ENCODE measurements at places on chromosomes 4 and X.

DNA sequence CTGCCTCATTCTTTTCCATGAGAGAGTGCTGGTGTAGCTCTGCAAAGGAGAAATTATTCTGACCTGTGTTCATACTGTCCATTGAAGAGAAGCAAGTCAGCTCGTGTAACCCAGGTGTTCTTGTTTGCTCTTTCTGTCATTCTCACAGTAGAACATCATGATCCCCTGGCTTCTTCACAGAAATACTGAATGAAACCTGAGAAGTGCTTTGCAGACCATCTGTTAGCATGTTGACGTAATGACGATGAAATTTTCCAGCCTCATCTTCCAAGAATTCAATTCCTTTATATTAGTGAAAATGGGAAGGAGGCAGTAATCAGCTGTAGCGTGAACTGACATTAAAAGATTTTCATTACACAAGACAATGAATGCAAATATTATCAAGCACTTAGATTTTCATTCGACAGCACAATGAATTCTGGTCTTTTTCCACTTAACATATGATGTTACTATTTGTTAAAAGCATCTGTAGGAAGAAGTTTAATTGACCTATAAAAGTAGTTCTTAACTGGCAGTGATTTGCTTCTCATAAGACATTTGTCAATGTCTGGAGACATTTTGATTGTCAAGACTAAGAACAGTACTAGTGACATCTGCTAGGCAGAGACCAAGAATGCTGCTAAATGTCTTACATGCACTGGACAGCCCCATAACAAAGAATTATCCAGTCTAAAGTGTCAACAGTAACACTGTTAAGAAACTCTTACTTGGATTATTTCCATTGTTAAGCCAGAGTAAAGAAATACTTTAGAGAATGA is 246.3 kb downstream of the BANK1 start:
- no peak for DNase-seq

GRCh38 chrX:130645955-130646583 is 244.3 kb downstream of the RBMX2 start:
- no peak for DNase-seq

DNA sequence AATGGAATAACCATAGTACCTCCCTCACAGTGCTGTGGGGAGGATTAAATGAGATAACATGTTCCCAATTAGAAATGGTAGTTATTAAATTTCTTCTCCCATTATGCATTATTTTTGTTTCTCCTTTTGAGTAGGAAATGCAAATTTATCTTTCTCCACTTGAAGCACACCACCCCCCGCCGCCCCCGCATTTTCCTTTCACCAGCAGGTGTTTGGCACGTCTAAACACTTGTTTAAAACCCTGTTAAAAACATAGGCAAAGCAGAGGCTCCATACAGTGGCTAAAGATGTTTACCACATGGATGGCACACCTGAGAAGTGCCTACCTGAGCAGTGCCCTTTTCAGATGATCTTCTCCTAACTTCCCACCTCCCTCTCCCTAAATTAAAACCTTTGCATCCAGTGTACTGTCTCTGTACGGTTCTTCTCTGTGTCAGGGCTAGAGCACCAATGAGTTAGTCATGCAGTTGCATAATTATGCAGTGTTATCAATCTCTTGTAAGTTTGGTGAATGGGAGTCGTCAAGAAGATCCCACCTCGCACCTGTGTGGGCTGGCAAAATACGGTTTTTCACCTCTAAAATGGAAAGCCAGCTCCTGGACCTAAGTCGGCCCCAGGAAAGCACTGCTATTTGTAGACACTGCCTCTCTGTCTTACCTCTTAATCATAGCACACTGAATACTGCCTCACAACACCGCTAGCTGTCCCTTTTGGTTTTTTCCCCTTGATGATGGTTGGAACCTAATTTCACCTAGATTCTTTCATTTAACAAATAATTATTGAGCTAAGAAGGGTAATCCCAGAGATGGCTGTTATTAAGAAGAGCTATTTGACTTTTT is 122.0 kb downstream of the CT47B1 start:
- DNase-seq = no peak

DNA sequence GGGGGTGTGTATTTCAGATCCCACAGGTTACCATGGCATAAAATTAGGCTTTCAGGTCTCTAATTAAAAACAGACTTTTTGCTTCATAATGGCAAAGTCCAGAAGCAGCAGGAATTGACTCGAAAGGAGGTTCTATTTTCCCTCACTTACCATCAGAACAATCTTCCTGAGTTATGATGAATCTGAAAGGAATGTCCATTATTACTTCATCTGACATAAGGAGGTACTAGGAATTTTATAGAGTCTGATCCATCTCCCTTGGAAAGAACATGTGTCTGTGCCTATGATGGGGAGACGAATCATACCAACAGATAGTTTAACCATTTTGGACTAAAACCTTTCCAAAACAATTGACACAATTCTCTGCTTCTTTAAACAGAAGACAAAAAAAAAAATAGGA is 206.3 kb upstream of the FGF13 start:
- no peak for DNase-seq

GRCh38 chr4:8841678-8842268 is 29.9 kb downstream of the HMX1 start:
- DNase-seq = no peak

Data from anterior cingulate cortex (tissue), 58 donors.